ENCODE measurements at places on chromosomes 2 and 18.

DNA sequence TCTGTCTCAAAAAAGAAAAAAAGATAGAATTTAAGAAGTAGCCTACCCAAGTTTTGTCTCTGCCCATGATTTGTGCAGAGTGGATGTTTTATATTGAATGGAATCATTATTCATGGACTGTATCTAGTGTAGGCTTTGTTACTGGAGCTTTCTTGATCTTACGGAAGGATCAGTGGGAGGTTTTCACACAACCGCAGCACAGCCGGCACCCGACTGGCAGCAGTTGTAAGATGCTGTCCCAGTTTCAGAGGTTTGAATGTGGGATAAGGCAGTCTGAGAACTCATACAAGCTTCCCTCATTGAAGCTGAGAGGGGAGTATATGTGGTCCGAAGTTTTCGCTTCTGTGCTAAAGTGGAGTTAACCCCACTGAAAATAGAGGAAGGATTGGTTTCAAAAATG is 19.7 kb upstream of the SAG start:
- DNase-seq = no peak

DNA sequence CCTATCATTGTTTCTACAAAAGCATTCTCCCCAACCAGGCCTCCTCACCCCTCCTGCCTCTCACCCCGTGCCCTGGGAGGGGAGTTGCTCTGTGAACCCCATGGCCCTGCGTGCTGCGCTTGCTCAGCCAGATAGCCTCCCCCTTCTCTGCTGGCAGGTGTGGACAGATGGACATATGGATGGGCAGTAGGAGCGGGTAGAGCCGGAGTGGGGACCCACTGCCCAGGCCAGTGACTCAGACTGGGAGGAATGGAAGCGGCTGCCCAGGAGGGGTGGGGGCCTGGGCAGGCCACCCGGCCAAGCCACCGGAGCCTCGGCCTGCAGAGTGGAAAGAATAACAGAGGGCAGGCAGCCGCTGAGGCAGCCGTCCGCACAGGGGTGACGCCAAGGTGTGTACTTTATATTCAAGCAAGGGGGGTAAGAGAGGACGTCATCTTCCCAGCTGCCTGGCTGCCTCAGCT is 8.7 kb downstream of the CYP26B1 start:
- DNase-seq = peak; percentile 66

GRCh38 chr2:130339885-130340745 is 2.6 kb upstream of the IMP4 start:
- DNase-seq = no peak

DNA sequence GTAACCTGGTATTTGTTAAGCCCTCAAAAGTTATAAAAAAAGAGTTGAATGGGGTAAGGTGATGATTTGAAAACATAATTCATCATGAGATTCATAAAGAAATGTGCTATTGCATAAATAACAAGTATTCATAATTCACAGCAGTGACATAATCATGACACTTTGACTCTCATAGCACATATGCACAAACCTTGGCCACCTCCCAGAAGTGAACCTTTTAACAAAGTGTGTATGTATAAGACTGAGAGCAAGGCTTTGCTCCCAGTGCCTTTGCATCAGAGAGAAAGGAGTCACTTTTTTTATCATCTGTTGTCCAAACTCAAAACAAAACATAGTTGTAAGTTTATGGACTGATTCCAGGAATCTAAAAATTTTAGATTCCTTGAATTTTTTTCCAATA is 15.0 kb upstream of the HTR2B start:
- no peak for DNase-seq

GRCh38 chr2:43424262-43425207 is 171.3 kb downstream of the THADA start:
- no peak for DNase-seq

DNA sequence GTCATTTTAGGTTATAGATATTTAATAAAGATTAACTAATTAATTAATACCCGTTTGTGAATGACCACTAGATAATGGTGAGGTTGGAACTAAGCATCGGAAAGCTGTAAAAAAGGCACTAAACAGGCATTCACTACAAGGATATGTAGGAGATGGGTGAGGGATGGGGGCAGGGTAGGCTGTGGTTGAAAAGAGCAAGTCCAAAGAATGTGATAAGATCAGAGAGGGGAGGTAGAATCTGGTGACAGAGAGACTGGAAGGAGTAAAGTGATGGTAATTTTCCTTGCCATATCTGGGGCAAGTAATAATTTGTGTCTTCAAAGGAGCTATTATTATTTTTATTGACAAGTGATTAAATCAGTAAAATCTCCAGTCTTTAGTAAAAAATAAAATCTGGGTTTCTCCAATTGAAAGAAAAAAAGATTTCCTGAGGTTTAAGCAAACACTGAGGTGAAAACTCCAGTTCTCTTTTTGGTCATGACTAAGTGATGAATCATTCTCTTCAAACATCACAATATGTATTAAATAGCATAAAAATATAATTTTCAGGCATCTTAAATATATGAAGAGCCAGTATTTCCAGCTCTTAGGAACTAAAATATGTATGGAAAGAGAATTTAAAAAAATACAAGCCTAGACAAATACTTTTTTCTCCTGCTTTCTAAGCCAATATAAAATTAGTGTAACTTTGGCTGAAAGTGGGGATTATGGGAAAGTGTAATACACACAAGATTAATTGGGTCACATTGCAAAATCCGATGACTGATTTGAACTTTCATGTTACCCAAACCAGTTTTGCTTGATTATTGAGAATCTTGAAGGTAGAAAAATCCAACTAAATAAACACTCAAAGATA is 259.1 kb upstream of the RBMS1 start:
- no peak for DNase-seq

GRCh38 chr2:76469066-76469465 is 758.4 kb upstream of the GCFC2 start:
- DNase-seq = no peak

DNA sequence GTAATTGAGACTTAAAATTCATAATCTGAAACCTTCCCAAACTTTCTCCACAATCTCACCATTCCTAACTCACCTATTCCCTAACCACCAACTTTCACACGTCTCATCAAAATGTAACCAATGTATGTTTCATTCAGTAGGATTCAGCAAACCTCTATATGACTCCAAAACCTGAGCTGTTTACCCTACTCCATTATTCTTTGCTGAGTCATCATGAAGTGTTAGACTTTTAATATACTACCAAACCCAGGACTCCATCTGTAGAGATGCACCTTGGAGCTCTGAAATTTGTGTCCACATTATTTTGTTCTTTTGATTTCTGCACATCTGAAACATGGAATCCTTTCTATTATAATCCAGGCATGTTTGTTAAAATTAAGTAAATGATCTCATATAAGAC is 727.0 kb upstream of the PIK3C3 start:
- no peak for DNase-seq

- no peak for DNase-seq
These were observed 285.6 kb upstream of the SESTD1 start for GRCh38 chr2:179550214-179550613.

DNA sequence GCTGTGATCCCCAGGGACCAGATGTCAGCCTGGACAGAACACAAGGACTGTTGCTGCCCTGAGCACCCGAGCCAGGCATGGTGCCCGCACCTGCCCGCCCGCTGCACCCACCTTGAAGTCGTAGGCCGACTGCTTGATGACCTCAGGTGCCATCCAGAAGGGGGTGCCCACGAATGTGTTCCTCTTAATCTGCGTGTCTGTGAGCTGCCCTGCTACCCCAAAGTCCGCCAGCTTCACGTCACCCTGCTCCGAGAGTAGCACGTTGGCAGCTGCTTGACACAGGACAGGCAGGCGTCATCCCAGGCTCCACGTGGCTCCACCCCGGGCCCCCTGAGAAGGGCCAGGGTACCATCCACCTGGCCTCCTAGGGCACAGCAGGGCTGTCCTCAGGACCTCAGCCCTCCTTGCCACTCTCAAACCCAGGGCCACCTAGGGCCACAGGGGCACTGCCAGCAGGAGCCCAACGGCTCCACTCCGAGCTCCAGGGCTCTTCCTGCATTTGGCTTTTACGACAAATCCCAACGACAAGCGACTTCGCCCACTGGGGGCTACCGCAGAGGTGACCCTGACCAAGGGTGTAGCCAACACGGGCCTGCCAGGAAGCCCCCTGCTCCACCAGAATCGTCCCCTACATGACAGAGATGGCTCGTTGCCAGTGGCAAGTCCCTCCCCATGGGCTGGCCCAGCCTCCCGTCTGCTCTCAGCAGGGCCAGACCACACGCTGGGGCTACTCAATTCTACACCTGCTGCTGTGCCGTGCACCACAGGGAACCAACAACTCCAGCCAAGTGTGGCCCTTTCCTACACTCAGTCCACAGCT is 9.0 kb downstream of the STK25 start:
- DNase-seq = no peak

GRCh38 chr18:9135912-9136314 is 668 bp upstream of the ANKRD12 start:
- DNase-seq = no peak

GRCh38 chr2:160388464-160389263 is 104.9 kb downstream of the RBMS1 start:
- no peak for DNase-seq

DNA sequence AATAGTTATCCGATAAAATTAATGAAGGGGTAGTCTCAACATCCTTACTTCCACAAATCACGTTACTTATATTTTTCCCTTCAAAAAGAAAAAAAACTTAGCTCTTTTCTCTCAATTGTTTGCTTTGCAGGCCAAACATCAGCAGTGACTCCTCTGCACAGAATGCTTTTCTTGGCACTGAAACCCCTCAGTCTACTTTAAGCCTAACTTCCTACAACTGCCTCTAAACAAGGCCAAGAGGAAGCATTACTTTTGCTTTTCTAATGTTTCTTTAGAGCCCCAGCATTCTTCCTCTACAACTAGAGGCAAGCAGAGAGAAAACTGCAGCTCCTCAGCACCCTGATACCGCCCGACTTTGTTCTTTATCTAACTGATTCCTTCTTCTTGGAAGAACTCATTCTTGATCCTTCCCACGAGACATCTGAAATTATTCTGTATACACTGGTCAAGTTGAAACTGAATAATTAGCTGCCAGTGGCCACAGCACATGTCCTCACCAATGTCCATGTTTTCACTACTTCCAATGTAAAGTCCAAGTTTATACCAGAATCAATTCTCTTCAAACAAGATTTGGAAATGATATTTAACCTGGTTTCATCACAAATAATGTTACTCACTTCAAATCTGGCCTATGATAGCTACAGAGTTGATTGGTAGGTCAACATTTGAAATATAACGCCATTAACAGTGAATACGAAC is 55.3 kb downstream of the DTNB start:
- DNase-seq = no peak

DNA sequence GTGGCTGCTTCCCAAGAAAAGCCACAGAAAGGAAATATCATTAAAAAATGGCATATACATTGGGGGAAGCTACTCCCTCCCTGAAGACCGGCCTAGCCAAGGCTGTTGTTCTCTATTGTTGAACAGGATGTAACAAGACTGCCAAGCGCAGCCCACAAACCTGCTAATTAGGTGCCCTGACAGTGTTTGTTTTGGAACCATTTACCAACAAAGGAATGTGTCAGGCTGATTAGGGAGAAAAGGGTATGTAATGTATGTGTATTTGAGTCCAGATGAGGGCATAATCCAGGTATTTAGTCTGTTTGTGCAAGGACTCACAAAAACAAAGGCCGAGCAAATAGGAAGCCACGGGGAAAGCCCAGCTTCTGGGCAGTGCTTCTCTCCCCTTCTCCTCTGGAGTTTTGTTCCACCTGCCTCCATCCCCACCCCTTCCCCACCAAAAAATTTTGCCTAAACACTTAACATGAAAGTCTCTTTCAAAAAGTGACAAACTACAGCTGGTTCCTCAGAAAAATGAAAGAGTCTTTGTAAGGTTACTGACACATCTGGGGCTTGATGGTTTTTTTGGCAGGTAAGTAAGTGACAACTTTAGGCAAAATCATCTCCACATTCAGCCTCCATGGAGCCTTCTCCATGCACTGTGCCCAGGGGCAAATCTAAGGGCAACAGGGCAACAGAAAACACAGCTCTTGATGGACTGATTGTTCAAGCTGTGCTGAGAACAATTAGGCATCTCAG is 78.3 kb upstream of the FZD5 start:
- no peak for DNase-seq

- DNase-seq = no peak
These were observed 81.9 kb downstream of the MEP1B start for GRCh38 chr18:32271672-32272208.

GRCh38 chr2:130873700-130874346 is 37.1 kb downstream of the ARHGEF4 start:
- DNase-seq = no peak

DNA sequence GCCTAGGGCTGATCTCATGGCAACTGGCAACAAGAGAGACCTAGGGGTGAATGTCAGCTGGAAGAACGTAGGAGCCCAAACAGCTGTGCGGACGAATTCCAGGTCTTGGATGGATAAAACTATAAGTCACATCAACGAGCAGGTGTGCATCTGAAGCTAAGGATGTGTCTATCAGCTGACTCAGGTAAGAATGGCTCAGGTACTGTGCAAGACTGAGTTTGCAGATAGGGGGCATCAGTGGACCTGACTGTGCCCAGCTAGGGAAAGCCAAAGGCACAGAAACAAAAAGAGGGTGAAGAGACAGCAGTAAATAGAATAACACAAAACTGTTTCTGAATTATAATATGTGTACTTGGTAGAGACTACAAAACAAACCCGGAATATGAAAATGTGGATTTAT is 357.3 kb downstream of the ZEB2 start:
- no peak for DNase-seq

All from left forelimb (tissue), 1 donor.